ENCODE measurements at places on chromosomes 3 and 15.
A peak's percentile ranks its signal among the peaks of the same experiment; 100 is the strongest.

DNA sequence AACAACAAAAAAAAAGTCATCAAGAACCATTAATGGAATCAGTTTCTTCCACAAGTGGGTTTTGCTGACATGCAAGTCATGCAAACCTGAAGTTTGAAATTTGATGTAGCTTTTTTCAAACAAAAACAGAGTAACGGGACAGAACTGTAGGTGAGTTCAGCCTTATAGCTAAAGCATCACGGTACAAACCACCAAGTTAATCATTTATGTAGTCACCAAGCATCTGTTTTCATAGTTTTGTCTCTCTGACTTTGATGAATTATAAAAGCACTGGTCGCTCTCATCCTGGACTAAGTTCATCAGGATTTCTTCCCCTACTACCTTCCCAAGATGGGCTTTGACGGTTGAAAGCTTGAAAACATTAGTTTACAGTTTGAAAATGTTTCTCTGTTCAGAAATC is 117.0 kb upstream of the SAMMSON start:
- no peak for DNase-seq

- peak; percentile 37 for DNase-seq
Observed at GRCh38 chr3:149247929-149248691, 26.5 kb upstream of the CP start.

- DNase-seq, result peak; percentile 59
Observed at GRCh38 chr3:106333911-106334618, 465.3 kb upstream of the CBLB start.

- DNase-seq, result no peak
Observed at GRCh38 chr15:22226034-22226790, 145.9 kb downstream of the OR4M2 start.

- no peak for DNase-seq
Observed at GRCh38 chr3:8210882-8211341, 290.7 kb upstream of the LMCD1 start.

DNA sequence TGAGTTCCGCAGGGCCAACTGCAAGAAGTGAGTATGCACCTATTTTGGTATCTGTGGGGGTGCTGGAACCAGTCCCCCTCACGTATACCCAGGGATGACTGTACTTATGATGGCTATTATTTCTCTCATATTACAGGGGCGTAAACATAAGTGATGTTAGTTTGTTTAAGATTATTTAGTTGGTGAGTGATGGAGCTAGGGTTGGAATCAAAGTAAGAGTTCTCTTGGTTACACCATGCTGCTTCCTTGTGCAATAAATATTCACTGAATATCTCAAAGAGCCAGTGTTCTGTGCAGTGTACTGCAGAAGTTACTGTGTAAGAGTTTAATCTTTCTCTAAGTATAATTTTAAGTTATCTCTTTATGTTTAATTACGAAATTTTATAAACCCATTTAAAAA is 12.8 kb upstream of the UTS2B start:
- DNase-seq, result no peak

DNA sequence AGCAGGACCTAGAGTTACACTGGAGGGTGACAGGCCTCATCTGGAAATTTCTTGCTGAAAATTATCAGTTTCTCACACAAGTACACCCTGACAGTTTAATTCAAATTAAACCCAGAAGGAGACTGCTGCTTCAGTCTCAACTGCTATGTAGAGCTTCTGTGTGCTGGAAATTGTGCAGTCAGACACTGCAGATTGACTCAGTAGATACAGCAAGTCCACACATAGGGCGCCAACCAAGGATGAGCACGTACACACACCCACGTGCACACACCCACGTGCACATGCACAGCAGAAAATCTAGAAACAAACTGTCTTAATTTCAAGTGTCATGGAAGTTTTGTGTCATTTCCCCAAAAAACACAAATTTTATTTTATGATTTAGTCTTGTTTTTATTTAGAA is 192.9 kb downstream of the PDE8A start:
- DNase-seq, result no peak

GRCh38 chr3:52854013-52854412 is 19.2 kb upstream of the MUSTN1 start:
- no peak for DNase-seq

GRCh38 chr3:17802950-17803349 is 60.5 kb upstream of the TBC1D5 start:
- DNase-seq, result no peak

DNA sequence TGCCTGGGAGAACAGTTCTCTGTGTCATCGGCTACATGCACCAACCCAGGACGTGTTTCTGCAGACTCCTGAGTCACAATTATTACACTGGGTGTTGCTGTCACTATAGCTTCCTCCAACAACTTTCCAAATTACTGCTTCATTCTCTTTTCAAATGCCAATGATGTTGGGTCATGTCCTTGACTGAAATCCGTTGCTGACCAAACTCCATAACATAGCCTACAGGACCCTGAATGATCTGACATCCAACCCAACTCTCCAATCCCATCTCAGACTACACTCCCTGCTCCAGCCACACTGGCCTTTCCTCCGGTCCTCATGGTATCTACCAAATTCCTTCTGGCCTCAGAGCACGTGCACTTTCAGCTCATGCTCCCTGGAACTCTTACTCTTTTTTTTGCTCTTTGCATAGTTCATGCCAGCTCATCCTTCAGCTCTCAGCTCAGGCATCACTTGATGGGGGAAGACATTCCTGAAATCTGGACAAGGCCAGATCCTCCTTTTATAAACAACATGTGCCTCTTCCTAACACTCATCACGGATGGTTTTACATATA is 108.8 kb upstream of the PTPRG start:
- no peak for DNase-seq

DNA sequence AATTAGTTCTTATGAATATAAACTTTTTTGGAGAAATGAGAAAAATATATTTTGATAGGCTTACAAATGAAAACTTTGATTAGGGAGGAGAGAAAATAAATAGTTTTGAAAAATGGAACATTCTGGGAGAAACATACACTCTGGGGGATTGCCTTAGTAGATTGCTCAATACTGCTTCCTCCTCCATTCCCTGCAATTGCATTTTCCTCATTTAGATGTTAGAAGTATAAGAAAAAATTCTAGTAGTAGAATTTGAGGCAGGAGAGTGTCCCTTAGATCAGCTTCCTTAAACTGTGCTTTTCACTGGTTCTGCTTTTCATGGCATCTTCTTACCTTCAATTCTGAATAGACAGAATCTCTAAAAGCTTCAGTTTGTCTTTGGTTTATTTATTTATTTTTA is 46.2 kb upstream of the CTDSPL2 start:
- no peak for DNase-seq

DNA sequence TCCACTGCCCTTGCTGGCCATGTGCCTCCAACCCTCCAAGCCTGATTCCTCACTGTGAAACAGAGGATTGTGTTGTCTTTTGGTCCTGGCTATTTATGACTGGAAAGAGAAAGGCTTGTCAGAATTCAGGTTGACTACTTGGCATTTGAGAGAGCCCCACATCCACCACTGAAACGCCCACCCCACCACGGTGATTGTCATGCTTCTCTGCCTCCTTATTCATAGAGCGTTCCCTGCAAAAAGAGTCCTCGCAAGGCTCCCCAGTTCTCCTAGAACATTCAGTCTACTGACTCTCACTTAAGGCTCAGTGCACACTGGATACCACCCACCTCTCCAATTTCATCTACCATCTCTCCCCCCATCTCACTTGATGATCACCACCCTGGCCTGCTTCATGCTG is 162.9 kb upstream of the WNT5A start:
- DNase-seq, result no peak

DNA sequence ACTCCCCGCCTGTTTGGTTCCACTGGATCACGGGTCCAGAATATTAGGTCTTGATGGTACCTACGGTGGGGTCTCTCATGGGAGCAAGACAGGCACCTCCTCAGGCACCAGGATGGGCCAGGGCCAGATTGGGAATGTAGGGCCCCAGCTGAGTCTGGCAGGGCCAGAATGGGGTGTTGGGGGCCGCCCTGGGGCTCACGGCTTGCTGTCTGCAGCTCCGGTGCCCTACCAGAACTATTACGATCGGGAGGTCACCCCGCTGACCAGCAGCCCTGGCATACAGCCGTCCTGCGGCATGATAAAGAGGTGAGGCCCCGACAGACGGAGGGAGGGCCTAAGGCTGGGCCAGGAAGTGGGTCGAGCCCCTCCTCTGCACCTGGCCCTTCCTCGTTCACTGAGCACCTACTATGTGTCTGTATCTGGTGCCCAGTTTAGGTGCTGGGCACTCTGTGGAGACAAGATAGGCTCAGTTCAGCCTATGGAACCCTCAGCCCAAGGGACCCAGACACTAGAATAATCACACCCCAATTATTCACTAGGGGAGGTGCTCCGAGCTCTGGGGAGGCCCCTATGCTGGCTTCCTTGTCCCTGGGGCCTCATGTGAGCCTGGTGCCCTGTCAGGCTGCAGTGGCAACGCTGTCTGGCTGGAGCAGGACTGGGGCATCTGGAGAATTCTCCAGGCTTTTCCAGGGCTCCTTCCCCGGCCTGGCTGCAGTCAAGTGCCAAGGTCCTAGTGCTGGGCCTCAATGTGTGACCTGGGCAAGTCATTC is 37.9 kb downstream of the PSTPIP1 start:
- DNase-seq, result no peak

- DNase-seq, result no peak
Observed at GRCh38 chr3:169542331-169542751, 121.2 kb downstream of the MECOM start.

GRCh38 chr3:47601281-47601680 is 22.6 kb upstream of the CSPG5 start:
- DNase-seq, result no peak

GRCh38 chr3:79125313-79125984 is 642.3 kb downstream of the ROBO1 start:
- no peak for DNase-seq

DNA sequence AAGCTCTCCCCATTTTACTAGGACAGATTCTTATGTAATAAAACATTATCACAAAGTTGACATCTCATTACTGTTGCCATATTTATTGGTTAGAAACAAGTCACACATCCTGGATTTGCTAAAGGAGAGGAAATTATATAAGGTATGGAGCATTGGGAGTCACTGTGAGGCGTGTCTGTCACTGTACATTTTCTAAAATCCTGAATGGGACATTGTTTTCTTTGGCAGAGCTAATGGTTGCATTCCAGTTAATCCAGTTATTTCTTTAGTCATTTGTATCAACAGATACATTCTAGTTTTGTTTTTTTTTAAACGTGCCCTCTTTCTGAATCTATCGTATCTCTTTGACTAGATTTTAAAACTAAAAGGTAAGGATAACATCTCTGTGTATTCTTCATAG is 70.2 kb upstream of the MITF start:
- DNase-seq, result no peak

DNA sequence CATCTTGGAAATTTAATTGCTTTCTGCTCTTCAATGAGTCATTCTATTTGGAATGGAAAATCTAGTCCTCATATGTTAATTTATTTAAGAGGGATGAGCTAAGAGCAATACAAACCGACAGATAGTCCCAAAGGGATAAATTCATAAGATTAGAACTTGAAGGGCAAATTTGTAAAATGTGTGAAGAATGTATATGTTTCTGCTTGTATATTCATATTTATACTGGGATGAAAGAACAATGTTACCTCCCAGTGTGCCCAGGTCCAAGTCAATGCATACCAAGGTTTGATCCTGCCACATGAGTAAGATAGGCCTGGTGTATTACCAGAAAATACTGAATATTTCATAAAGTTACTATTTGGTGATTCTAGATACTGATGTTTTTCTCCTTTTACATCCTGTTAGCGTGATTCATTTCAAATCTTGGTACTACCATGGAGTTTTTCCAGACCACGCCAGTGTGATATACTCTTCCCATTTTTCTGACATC is 255.6 kb upstream of the SEMA6D start:
- no peak for DNase-seq

- DNase-seq, result no peak
Observed at GRCh38 chr15:44729408-44730127, 6.8 kb upstream of the TRIM69 start.

- no peak for DNase-seq
Observed at GRCh38 chr3:171327441-171328174, 132.6 kb downstream of the TNIK start.

DNA sequence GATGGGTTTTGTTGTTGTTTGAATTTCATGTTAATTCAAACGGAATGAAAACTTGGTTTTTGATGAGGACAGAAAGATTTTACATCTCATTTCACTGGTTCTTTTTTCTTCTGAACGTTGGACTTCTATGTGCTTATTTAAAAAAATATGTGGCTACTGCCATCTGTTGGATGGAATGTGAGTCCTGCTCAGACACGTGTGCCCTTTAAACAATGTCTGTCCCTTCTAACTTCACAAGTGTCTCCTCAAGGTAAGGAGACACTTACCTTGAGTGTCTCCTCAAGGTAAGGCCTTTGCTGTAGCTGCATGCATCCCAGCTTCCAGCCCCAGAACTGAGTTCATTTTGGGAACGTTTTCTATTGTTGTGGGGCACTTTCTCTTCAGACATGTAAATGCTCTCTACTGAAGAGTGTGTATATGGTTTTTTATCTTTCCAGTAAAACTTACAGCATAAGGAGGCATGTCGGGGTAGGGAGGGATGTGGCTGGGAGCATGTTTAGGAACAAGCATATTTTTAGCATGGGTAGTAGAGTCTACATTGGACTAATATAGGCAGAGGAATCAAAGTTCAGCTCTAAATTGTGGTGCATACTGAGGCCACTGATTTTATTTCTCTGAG is 63.1 kb upstream of the UBE3A start:
- DNase-seq, result no peak

- no peak for DNase-seq
Observed at GRCh38 chr3:122468896-122469533, 45.7 kb downstream of the KPNA1 start.

- DNase-seq, result no peak
Observed at GRCh38 chr3:184325269-184325668, 10.9 kb downstream of the EIF4G1 start.

- peak; percentile 10 for DNase-seq
Observed at GRCh38 chr15:38354315-38354929, 99.5 kb upstream of the FAM98B start.

DNA sequence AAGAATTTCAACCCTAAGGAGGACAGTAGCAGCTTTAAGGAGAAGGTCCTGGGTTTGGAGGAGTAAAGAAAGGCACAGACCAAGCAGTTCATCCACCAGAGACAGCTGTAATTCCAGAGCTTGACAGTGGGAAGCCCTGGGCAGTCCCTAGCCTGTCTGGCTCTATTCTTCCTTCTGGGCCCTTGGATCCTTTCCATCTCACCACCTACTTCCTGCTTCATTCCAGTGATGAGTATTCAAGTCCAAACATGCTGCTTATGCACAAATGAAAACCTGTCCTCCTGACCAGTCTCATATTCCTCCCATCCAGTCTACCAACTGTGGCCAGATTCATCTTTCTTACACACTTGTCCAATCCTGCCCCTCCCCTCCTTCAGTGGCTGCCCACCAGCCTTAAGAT is 171.4 kb downstream of the CNTN3 start:
- DNase-seq, result no peak

GRCh38 chr3:114829783-114830182 is 317.3 kb downstream of the ZBTB20 start:
- DNase-seq, result no peak

- DNase-seq, result no peak
Observed at GRCh38 chr15:77009646-77010311, 14.9 kb downstream of the PSTPIP1 start.

- DNase-seq, result no peak
Observed at GRCh38 chr3:24854748-24855147, 360.1 kb upstream of the THRB start.

GRCh38 chr15:31405200-31405920 is 78.7 kb downstream of the KLF13 start:
- no peak for DNase-seq

GRCh38 chr3:129005526-129006303 is 4.6 kb downstream of the EFCC1 start:
- DNase-seq, result no peak

GRCh38 chr3:18843188-18843587 is 305.1 kb upstream of the KCNH8 start:
- no peak for DNase-seq
